NCI-H345 (cell line): ENCODE measurements at places on chromosomes 4 and X.

DNA sequence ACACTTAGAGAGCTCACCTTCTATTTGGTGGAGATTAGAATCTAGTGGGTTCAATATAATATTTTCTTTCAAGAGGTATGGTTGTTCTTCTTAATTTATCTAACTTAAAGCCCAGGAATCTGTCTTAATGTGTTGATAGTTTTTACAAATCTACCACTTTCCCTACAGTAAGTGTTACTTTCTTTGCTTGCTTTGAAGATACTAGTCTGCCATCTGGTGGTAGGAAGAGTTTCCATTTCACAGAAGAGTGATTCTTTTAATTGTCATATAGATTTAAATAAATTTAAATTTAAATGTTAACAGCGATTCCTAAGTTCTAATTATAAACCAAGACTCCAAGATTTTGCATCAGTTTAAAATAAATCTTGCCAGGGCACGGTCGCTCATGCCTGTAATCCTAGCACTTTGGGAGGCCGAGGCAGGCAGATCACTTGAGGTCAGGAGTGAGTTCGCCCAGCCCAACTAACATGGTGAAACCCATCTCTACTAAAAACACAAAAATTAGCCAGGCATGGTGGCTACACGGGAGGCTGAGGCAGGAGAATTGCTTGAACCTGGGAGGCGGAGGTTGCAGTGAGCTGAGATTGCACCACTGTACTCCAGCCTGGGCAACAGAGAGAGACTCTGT is 43.5 kb downstream of the NUDT9 start:
- peak; percentile 10 for DNase-seq

DNA sequence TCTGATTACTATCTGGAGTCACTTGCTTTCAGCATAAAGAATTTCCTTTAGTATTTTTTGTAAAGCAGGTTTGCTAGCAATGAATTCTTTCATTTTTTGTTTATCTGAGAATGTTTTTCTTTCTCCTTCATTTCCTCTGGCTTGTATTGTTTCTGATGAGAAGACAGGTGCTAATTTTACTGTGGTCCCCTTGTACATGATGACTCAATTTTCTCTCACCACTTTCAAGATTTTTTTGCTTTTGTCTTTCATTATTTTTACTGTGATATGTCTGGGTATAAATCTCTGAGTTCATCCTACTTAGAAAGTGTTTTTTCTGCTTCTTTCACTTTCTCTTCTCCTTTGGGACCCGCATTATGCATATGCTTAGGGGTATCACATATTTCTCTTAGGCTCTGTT is 62.6 kb downstream of the PKD2 start:
- no peak for DNase-seq

- DNase-seq, result no peak
These were observed 39.9 kb downstream of the ATG4A start for GRCh38 chrX:108131471-108131870.

GRCh38 chr4:88353324-88353723 is 25.3 kb upstream of the HERC6 start:
- no peak for DNase-seq

DNA sequence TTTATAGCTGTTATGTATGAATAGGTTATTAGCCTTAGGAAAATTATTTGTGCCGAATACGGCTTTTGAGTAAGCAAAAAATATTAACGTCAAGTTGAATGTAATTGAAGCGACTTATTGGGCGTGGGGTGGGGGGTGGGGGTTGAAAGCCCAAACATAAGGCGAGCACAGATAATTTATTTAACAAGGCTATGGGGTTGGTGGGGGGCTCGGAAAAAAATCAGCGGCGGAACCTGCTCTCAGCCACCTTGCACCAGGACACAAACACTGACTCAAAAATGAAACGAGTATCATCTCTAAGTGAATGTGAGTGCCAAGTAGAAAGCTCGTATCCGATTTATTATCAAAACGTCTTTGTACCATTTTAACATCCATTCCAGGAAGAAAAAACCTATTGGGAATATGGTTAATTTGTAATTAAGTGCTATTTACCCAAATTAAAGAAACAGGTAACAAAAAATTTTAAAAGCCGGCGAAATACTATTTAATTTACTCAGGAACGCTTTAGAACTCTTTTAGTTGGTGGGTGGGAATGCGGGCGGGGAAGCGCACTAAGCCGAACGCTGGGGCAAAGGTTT is 902 bp upstream of the LARP1B start:
- peak; percentile 3 for DNase-seq

DNA sequence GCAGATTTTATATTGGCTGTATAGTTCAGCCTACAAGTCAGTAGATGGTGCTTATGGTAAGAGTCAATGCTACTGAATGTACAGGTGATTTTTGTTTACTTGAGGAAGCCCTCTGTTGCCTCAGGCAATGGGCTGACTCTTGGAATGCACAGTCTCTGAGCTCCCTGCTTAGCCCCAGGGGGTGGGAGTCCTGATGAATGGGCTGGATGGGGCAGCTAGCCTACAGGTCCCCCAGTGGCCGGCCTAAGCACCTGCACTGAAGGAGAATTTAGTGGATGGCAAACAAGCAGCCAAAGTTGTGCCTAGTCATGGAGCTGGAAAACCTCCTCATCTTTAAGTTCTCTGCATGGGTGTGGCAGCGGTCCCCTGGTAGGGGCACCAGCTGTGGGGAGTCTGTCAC is 101.8 kb upstream of the CXorf51B start:
- DNase-seq, result no peak

- DNase-seq, result no peak
These were observed 16.7 kb downstream of the OPHN1 start for GRCh38 chrX:68416592-68416991.

- DNase-seq, result peak; percentile 64
These were observed 4.3 kb downstream of the BLOC1S4 start for GRCh38 chr4:6720202-6720699.

DNA sequence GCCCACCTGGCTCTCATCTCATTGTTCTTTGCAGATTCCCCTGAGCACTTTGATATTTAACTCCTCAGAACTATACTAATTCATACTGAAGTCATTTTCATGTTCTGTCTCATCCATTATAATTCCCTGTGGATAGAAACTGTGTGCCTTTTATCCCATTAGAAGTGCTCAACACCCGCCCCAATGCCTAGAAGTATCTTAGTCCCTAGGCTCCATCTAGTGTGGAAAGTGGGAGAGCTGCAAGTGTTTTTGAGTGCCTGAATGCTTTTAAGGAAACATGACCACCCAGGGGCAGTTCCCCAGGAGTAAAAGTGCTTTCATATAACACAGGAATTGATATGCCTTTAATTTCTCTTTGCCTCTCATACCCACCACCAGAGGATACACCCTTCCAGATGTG is 117.0 kb downstream of the CHRDL1 start:
- no peak for DNase-seq

DNA sequence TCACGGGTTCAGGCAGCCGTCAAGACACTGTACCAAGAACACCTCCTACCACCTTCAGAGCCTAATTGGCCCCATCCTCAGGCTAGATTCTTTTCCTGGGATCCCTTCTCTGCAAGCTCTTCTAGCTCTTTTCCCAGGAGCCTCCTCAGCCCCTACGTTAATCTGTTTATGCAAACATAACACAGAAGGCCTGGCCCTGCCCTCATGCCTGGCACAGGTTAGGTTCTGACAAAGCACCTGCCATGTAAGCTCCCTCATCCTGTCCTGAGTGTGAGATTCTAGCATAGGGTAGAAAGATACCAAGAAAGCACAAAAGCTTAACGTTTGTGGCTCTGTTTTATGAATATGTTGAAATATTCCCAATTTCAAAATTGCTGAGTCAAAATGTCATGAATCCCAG is 93.6 kb downstream of the IRF2 start:
- DNase-seq, result no peak

DNA sequence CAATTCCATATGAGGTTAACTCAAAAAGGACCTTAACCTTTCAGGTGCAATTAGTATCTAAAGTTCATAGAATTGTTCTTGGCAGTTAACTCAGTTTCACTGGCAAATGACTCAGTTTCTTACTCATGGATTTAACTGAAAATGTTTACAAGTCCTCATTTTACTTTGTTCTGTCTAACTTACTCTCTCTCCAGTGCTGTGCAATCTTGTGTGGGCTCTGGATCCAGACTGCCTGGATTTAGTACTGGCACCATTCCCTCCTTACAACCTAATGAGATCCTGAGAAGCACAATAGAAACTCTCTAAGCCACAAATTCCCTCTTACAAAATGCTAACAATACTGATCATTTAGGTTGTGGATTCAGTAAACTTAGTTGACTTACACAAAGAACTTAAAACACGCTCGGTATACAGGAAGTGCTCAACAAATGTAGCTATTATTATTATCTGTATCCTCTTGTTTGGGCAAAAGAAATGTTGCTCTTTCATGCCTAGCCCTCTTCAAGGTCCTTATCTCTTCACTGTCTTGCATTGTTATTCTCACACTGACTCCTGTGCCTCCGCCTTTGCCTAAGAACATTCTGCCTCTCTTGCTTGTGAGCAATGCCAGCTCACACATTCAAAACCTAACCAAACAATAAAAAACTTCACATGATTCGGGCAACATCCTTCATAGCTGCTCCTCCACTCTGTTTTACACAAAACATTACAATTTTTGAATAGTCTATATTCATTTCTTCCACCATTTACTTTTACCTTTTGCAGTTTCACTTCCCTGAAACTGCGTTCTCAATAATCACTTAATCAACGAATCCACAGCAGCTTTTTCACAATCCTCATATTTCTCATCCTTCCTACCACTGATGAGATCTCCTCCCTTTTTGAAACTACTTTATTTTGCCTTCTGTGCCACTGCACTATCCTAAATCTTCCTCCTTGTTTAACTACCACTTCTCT is 91.8 kb downstream of the PDE5A start:
- DNase-seq, result no peak

DNA sequence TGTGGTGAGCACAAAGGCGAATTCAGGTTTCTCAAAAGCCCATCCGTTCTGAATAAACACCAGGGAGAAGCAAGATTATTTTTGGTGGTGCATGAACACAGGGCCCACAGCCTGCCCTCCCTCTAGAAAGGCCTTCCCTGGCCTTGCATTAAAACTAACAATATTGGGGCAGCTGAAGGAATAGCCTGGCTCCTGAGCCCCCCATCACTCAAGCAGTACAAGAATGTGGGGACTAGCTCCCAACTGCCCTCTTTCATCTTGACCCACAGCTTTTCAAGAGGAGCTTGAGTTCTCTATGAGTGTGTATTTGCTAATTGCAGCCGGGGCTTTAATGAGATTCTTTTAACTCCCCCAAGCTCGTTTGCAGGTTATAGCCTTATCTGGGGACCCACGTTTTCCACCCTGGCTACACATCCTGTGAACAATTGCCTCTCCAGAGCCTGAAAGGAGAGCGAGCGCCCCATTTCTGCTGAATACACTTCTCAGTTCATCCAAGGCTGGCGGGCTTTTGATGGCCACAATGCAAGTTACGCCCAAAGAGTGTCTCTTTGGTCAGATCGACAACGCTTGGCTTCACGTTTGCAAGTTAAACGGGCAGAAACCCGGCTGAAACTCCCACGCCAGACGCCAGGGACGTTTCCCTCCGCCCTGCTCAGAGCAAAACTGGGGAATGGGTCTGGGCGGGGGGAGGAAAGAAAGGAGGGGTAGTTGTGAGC is 4.7 kb upstream of the GSX2 start:
- no peak for DNase-seq

DNA sequence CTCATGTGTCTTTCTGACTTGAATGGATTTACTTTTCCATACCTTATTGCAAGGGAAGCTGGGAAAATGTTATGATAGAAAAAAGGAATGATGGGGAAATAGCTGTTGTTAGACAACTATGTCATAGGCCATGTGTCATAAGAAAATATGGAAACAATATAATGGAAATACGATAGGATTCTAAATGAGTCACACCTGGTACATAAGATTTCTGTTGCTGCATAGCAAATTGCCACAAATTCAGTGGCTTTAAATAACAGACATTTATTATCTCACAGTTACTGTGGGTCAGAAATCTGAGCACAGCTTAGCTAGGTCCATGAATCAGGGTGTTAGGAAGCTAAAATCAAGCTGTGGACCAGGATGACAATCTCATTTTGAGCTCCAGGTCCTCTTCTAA is 44.6 kb upstream of the ANKRD50 start:
- DNase-seq, result no peak

GRCh38 chrX:73446831-73447230 is at the start of gene CDX4:
Gene CDX4 (plus strand): TSS chrX:73447053. CDS start chrX:73447254, 201 bp downstream.
- DNase-seq, result no peak

GRCh38 chr4:7074426-7074825 is 6.6 kb upstream of the GRPEL1 start:
- no peak for DNase-seq

DNA sequence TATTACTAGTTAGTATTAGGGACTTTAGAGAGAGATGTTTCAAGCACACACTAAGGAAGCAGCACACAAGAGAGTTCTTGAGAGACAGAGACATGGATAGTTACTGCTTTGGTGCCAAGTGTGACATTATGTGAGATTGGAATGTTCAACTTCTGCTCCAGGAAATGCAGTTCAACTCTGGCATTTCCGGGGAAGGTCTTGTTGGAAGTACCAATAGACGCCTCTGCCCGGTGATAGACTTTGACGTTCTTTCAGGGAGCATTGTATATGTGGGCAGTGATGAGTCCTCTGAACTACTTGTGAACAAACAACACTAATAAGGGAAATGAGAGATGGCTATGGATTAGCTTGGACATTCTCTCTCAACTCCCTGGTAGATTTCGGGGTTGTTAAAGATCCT is 638.1 kb upstream of the BOD1L1 start:
- DNase-seq, result no peak

DNA sequence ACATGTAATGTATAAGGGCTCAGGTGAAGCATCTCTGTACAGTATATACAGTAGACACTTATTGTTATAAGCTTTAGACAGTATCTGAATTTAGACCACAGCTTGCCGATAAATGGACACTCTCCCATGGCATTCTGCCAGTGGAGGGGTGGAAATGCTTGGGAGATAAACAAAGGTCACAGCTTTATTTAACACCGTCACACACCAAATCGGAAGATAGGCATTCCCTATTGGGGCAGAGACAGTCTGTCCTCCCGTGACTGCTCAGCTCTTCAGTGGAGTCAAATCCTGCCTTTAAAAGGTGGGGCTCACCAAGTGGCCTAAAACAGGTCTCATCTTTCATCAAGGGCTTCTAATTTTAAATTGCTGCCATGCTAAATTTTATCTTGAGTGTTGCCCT is 178.8 kb downstream of the CAMK2D start:
- no peak for DNase-seq

GRCh38 chr4:86961605-86962295 is 26.9 kb downstream of the AFF1 start:
- DNase-seq, result no peak

- no peak for DNase-seq
These were observed 126.6 kb downstream of the SLC39A8 start for GRCh38 chr4:102218656-102219055.

DNA sequence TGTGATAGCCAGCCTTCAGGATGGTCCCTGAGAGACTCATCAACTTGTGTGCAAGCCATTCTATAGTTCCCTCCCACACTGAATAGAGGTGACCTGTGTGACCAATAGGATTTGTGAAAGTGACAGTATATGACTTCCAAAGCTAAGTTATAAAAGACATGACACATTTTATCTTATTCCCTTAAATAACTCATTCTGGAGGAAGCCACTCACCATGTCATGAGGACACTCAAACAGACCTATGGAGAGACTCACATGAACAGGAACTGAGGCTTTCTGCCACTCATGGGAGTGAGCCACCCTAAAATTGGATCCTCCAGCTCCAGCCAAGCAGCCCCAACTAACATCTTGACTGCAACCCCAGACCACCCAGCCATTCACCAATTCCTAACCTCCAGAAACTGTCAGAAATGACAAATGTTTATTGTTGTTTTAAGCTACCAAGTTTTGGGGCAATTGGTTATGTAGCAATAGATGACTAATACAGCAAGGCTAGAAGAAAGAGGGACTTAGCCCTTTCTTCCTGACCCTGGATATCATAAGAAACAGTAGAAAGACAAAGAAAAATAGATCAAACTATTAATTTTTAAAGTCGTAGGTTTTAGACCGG is 9.0 kb upstream of the CHIC2 start:
- DNase-seq, result no peak

GRCh38 chr4:85866508-85866907 is 391.6 kb downstream of the ARHGAP24 start:
- DNase-seq, result no peak
